NCI-H1436 (cell line): ENCODE measurements at places on chromosomes 12 and 14.

DNA sequence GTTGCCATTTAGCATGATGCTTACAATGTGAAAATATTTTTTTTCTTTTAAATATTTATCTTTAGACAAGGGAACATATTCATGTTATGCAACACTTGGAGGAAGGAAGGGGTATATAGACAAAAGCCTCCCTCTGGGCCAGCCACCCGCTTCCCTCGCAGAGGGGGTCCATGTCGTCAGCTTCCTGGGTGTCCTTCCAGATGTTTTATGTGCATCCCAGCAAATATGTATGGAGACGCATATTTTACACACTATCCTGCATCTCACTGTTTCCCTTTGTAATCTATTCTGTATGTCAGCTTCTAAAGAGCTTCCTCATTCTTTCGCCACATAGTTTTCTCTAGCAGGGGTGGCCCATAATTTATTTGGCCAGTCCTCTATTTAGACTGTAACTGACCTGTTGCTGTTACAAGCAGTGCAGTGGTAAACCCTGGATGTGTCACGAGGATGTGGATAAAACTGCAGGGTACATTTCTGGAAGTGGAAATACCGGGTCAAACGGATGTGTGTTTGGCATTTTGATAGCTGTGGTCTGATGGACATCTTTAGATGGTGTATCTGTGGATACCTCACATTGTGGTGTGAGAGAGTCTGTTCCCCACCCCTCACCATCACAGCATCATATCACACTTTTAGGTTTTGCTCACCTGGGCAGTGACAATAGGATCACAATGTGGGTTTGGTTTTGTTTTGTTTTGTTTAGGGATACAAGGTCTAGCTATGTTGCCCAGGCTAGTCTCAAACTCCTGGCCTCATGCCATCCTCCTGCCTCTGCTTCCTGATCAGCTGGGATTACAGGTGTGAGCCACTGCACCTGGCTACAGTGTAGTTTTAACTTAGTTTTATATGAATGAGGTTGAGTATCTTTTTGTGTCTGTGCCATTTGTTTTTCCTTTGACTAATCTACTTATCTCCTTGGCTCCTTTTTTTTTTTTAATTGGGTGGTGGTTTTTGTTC is 31.6 kb downstream of the FAM222A start:
- no peak for DNase-seq

- no peak for DNase-seq
Measured at GRCh38 chr12:94851396-94852028, 152.0 kb downstream of the NDUFA12 start.

GRCh38 chr12:108722463-108722862 is 8.9 kb downstream of the CORO1C start:
- no peak for DNase-seq

DNA sequence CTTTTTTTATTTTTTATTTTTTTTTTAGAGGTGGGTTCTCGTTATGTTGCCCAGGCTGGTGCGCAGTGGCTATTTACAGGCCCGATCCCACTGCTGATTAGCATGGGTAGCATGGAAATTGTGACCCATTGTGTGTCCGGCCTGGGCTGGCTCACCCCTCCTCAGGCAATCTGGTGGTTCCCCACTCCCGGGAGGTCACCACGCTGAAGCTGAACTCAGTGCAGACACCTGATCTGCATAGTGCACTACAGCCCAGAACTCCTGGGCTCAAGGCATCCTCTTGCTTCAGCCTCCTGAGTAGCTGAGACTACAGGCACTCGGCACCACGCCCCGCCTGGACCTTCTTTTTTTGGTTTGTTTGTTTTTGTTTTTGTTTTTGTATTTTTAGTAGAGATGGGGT is 5.5 kb upstream of the CD4 start:
- no peak for DNase-seq

GRCh38 chr12:6393109-6393508 is 9.1 kb downstream of the LTBR start:
- DNase-seq, result no peak

GRCh38 chr12:52200781-52201450 is 9.1 kb upstream of the KRT80 start:
- DNase-seq, result no peak

- DNase-seq, result no peak
Measured at GRCh38 chr12:2053691-2054090, 904 bp downstream of the CACNA1C start.

GRCh38 chr14:101991352-101991751 is 27.0 kb downstream of the DYNC1H1 start:
- no peak for DNase-seq

GRCh38 chr12:95759718-95760117 is 30.8 kb downstream of the NTN4 start:
- no peak for DNase-seq
